ENCODE measurements at places on chromosomes 3 and 15.
A peak's percentile ranks its signal among the peaks of the same experiment; 100 is the strongest.

GRCh38 chr3:100600181-100601042 is 9.0 kb upstream of the ADGRG7 start:
- peaks cover 21% of the 10 kb centered on the region for H3K4me1 ChIP-seq
- peak overlapping the region; percentile 63 for H3K27ac ChIP-seq
- peak; percentile 20 for DNase-seq
- H3K4me3 ChIP-seq, result no peak overlapping the region

DNA sequence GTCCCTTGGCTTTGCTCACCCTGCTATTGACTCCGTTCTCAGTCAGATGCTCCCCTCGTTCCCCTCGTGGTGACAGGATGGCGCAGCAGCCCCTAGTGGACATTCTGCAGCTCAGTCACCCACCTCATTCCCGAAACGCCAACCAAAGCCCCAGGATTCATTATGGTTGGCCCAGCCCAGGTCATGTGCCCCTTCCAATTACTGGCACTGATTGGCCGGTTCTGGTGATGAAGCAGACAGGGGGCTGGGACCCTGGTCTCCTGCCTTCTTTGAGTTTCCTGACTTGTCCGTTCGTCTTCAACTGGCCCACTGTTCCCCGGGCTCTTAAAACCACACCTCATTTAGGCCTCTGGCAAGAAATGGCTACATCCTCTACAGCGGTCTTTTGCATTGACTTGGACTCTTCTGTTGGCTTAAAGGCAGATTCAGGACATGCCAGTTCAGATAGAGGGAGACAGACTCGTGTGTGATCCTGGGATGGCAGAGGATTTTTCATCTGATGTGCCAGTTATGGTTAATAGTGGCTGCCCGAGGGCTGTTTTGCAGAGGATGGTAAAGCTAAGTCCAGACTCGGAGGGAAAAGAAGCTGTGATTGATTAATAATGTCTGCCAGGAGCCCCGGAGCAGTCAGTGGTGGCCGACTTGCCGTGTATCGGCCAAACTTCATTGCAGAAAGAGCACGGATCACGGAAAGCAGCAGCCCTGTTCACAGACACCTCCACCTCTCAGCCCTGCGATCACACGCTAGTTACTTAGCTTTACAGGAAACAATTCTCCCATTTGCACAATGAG is 37.8 kb downstream of the LSM3 start:
- H3K4me1 ChIP-seq, result no peaks in the 10 kb centered on the region
- DNase-seq, result no peak
- H3K27me3 ChIP-seq, result peaks cover 14% of the 10 kb centered on the region
- H3K4me3 ChIP-seq, result peak overlapping the region; percentile 47
- no peaks in the 10 kb centered on the region for H3K36me3 ChIP-seq

DNA sequence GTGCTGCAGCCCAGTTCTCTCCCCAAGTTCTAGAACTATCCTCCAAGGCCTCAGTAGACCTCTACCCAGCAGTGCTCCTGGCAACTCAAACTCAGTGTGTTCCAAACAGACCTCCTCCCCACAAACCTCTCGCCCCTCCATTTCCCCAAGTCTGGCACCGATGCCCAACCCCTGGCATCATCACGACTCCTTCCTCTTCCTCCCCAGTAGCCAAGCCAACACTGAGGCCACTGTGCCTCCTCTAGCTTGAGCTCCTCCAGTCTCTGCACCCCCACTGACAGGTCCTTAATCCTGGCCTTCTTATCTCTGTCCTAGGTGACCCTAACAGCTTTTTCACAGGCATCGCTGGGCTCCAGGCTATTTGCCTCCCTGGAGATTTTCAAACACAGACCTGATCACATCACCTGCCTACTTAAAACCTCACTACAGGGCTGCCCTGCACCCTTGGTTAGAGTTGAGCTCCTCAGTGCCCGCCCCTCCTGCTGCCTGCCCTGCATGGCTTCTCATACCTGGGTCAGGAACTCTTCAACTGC is 6.8 kb downstream of the ARPIN start:
- peaks cover under 1% of the 10 kb centered on the region for H3K4me1 ChIP-seq
- no peak overlapping the region for H3K27ac ChIP-seq
- H3K36me3 ChIP-seq, result no peaks in the 10 kb centered on the region
- H3K27me3 ChIP-seq, result peaks cover 14% of the 10 kb centered on the region
- no peak overlapping the region for H3K4me3 ChIP-seq

- no peak overlapping the region for H3K4me3 ChIP-seq
- no peaks in the 10 kb centered on the region for H3K27me3 ChIP-seq
- peaks cover 11% of the 10 kb centered on the region for H3K4me1 ChIP-seq
- peaks cover 38% of the 10 kb centered on the region for H3K36me3 ChIP-seq
These were observed 104.1 kb downstream of the GSK3B start for GRCh38 chr3:119989981-119990655.

GRCh38 chr3:56758539-56758981 is 43.2 kb downstream of the ARHGEF3 start:
- H3K27ac ChIP-seq, result peak overlapping the region; percentile 88
- DNase-seq, result peak; percentile 41
- H3K4me3 ChIP-seq, result peak overlapping the region; percentile 66

GRCh38 chr3:43043793-43044192 is 62.1 kb downstream of the POMGNT2 start:
- DNase-seq, result no peak
- no peak overlapping the region for H3K4me3 ChIP-seq
- peaks cover 4% of the 10 kb centered on the region for H3K36me3 ChIP-seq
- no peak overlapping the region for H3K27ac ChIP-seq

DNA sequence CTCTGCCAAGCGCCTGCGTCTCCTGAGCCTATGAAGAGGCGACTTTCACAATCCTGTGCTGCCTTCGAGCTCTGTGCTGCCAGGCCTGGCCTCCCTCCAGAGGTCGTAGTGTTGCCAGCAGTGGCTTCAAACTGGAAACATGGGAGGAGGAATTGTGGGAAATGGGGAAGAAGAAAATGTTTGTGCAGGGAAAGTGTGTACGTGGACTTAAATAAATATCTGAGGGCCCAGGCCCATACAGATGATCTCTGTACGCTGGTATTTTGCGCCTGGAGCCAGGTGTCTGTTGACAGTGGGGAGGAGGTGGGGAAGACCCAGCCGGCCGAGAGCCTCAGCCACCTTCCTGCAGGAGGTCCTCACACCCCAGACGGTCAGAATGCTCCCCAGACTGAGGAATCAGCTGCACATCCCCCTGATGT is 44.6 kb downstream of the ZBTB38 start:
- no peak for DNase-seq
- H3K27ac ChIP-seq, result peak overlapping the region; percentile 88
- peak overlapping the region; percentile 62 for H3K4me3 ChIP-seq
- peaks cover 37% of the 10 kb centered on the region for H3K36me3 ChIP-seq
- peaks cover 45% of the 10 kb centered on the region for H3K4me1 ChIP-seq

GRCh38 chr3:128501431-128501830 is 8.4 kb upstream of the GATA2 start:
- no peak for DNase-seq
- peaks cover 2% of the 10 kb centered on the region for H3K4me1 ChIP-seq
- no peak overlapping the region for H3K27ac ChIP-seq
- peaks cover 83% of the 10 kb centered on the region for H3K27me3 ChIP-seq
- H3K36me3 ChIP-seq, result no peaks in the 10 kb centered on the region

DNA sequence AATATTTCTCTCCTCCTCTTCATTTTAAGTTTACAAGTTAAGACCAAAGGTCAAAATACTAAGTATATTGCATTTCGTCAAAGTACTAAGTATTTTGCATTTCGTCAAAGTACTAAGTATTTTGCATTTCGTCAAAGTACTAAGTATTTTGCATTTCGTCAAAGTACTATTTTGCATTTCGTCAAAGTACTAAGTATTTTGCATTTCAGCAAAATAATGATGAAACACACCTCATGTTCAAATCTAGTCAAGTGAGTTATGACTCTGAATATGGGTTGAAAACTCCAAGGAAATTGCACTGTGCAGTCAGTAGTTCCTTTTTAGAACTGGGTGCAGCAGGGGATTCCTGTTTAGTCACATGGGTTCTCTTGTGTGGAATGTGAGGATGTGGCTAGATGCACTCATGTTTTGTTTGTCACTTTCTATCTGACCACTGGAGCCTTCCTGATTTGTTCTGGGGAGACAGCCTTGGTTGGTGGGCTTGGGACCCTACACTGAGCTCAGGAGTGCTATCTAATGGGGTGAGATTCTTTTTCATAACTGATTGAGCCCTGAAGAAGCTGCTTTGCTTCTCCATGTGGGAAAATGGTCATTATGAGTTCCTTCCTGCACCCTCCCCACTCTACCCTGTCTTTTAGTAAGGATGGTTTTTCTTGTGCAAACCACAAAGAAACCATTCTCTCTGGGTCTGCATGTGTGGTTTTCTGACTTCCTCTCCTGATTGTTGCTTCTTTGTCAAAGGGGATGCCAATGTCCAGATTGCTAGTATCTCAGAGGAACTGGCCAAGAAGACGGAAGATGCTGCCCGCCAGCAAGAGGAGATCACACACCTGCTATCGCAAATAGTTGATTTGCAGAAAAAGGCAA is 73.4 kb downstream of the CCK start:
- peak overlapping the region; percentile 65 for H3K27ac ChIP-seq
- peak overlapping the region; percentile 31 for H3K4me3 ChIP-seq
- peaks cover 77% of the 10 kb centered on the region for H3K36me3 ChIP-seq
- peaks cover 40% of the 10 kb centered on the region for H3K4me1 ChIP-seq
- DNase-seq, result no peak

DNA sequence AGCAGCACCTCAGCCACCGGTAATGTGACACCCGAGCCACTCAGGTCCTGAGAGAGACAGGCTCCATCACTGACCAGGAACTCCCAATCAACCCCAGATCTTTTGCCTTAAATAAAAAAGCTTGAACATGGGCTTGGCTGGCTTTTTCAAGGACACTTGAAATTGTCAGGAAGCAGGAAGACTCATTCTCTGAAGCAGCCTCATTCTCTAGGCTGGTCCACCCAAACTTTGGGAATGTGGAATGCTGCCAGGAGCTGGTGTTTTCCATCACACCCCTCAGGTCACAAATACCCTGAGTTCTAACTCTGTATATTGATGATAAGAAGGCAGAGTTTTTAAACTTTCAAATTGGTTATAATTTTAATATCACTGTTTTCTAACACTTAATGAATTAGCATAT is 17.0 kb downstream of the CXCR6 start:
- no peaks in the 10 kb centered on the region for H3K27me3 ChIP-seq
- DNase-seq, result no peak
- H3K4me3 ChIP-seq, result no peak overlapping the region
- H3K4me1 ChIP-seq, result peaks cover 14% of the 10 kb centered on the region

GRCh38 chr3:107106316-107106715 is 270.9 kb upstream of the CCDC54 start:
- no peaks in the 10 kb centered on the region for H3K27me3 ChIP-seq
- H3K27ac ChIP-seq, result no peak overlapping the region
- DNase-seq, result no peak
- H3K36me3 ChIP-seq, result no peaks in the 10 kb centered on the region

DNA sequence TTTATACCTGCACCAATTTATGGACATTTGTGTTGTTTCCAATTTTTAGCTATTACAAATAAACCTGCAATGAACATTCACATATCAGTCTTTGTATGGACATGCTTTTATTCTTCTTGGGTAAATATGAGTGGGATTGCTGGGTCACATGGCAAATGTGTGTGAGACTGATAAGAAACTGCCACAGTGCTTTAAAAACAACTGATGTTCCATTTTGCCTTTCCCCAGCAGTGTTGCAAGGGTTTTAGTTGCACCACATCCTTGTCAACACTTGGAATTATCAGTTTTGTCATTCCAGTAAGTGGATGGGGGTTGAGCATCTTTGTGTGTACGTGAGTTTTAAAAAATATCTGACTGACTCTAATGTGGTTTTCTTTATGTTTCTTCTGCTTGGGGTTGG is 191.2 kb downstream of the PLCL2 start:
- no peak for DNase-seq
- peaks cover 4% of the 10 kb centered on the region for H3K4me1 ChIP-seq
- no peak overlapping the region for H3K4me3 ChIP-seq
- H3K27ac ChIP-seq, result no peak overlapping the region
- H3K36me3 ChIP-seq, result peaks cover 42% of the 10 kb centered on the region
- no peaks in the 10 kb centered on the region for H3K27me3 ChIP-seq

DNA sequence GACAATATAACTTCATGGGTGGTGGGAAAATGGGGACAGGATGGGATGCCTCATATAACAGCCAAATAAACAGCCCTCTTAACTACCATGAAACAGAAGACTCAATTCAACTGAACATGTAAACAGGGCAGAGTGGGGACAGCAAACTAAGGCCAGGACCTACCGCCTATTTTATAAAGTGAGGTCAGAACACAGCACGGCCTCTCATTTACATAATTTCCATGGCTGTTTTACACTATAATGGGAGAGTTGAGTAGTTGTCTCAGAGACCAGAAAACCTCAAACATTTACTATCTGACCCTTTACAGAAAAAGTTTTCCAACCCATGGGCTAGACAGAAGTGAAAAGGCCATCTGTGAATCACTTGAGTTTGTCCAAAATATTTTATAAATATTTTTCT is 56.7 kb upstream of the SNRPA1 start:
- H3K27ac ChIP-seq, result no peak overlapping the region
- H3K36me3 ChIP-seq, result no peaks in the 10 kb centered on the region
- peaks cover 37% of the 10 kb centered on the region for H3K27me3 ChIP-seq
- DNase-seq, result no peak

DNA sequence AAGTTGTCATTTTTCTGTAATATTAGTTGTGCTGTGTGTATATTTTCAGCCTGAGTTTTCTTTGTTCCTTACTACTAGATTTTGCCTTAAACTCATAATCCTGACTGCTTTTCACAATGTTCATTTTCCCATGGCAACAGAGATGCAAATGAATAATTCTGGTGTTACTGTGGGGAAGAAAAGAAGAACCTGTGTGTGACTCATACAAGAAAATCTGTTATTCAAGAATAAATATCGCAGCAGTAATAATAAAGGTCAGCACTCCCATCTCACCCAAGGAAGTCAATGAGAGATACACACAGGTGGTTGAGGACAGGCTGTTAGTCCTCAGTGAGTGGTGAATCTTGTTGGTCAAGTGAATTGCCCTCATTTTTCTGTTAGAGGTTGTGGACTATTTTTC is 656.6 kb upstream of the NAALADL2 start:
- H3K27ac ChIP-seq, result no peak overlapping the region
- no peak overlapping the region for H3K4me3 ChIP-seq
- no peaks in the 10 kb centered on the region for H3K27me3 ChIP-seq

GRCh38 chr15:49439678-49440395 is 16.8 kb downstream of the FGF7 start:
- H3K4me1 ChIP-seq, result peaks cover 11% of the 10 kb centered on the region
- no peaks in the 10 kb centered on the region for H3K36me3 ChIP-seq
- H3K4me3 ChIP-seq, result no peak overlapping the region
- H3K27ac ChIP-seq, result no peak overlapping the region

GRCh38 chr15:86001200-86001599 is 78.5 kb upstream of the AGBL1 start:
- no peak for DNase-seq
- no peak overlapping the region for H3K27ac ChIP-seq
- peaks cover 3% of the 10 kb centered on the region for H3K27me3 ChIP-seq
- no peaks in the 10 kb centered on the region for H3K36me3 ChIP-seq
- no peaks in the 10 kb centered on the region for H3K4me1 ChIP-seq
- H3K4me3 ChIP-seq, result no peak overlapping the region

GRCh38 chr15:27871902-27872260 is 227.2 kb downstream of the OCA2 start:
- H3K27ac ChIP-seq, result no peak overlapping the region
- DNase-seq, result no peak
- no peaks in the 10 kb centered on the region for H3K4me1 ChIP-seq
- no peaks in the 10 kb centered on the region for H3K27me3 ChIP-seq
- no peak overlapping the region for H3K4me3 ChIP-seq
